ENCODE measurements at places on chromosomes 12 and 14. TPM values are rescaled to one million over a fixed set of nuclear protein-coding genes. Genes with fewer than 3 reads are reported as not detected.

- no peak for DNase-seq
Observed at GRCh38 chr14:23385642-23386265, 8.9 kb downstream of the CMTM5 start.

TAS2R31 gene
- total RNA-seq: 2.1 TPM

IL31 gene
- total RNA-seq: not detected

DNA sequence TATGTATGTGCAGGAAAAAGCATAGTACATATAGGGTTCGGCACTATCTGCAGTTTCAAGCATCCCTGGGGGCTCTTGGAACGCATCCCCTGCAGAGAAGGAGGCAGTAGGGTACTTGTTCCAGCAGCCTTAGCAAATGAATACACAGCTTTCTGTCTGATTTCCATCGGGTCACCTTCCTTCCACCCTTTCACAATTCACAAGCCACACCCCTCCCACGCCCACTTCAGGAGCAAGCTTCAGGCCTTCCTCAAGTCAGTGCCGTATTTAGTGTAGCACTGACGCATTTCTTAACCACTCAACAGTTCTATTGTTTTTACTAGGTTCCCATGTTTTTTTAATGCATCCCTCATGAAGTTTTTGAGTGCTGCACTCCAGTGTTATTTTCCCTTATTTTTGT lies 64.2 kb downstream of the CLMN start:
- DNase-seq: peak; percentile 75

FSCB gene
- not detected for total RNA-seq

KCNA5 gene
- 3.2 TPM for total RNA-seq

LRCOL1 gene
- not detected for total RNA-seq

GRCh38 chr12:32400114-32400672 lies 835 bp downstream of the FGD4 start:
- DNase-seq: no peak

All from cardiac septum (tissue), 1 donor.